Karpas-422 (cell line): ENCODE measurements at places on chromosomes 3 and 15.
A peak's percentile ranks its signal among the peaks of the same experiment; 100 is the strongest.

DNA sequence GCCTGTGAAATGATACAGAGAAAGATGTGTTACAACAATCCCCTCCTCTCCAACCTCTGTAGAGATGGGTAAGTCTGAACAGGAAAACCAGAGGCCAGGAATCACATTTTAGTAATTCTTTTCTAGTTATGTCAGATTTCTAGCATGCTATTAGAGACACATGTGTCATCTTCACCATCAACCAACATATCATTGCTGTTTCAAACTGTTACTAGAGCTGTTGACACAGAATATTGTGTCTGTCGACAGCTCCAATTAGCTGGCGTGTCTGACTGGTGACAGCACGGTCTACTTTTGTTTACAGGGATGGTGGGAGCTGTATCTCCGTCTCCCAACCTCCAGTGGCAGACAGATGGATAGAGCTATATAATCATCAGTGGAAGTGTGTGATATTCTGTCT, 393.2 kb downstream of the SOX2 start:
- no peak overlapping the region for H3K4me3 ChIP-seq
- no peaks in the 10 kb centered on the region for H3K36me3 ChIP-seq
- H3K27ac ChIP-seq: no peak overlapping the region
- H3K4me1 ChIP-seq: no peaks in the 10 kb centered on the region
- no peaks in the 10 kb centered on the region for H3K27me3 ChIP-seq

DNA sequence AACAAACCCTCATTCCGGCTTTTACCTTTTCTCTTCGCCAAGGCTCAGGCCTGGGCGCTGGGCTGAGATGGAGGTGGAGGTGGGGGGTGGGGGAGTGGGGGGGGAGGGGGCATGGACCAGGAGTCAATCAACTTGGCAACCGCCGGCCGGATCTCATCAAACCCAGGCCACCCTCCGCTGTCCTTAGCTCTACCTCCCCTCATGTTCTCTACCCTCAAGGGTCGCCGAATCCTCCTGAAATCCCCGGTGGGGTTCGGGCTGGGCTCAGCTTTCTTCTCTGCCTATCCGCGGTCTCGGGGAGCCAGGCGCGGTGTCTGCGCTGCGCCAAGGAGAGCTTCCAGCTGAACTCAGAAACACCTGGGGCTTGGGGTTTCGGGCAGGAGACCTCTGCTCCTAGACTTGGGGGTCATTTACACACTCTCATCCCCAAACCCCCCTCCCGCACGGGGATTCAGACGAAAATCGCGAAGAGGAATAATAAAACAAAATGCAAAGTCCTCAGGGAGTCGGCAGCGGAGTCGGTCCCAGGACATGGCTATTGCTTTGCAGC, 2.5 kb downstream of the ONECUT1 start:
- H3K4me3 ChIP-seq: no peak overlapping the region
- H3K4me1 ChIP-seq: peaks cover 14% of the 10 kb centered on the region
- no peak overlapping the region for H3K27ac ChIP-seq
- no peak for DNase-seq
- no peaks in the 10 kb centered on the region for H3K27me3 ChIP-seq

DNA sequence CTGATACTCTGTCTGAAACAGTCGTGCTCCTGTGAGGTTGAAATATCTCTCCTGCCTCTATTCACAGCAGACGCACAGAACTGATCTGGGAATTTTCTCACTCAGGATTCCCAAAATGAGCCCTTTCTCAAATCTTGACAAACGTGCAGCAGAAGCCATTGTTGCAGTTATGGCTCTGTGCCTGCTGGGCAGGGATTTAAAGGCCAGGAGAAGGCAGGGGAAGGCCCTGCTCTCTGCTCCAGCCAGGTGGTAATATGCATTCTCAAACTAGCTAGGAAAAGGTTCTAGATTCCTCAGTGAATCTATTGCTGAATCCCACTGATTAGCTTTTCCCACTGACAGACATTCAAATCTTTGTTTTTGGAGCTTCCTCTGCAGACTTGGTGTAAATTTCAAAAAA, 2.2 kb downstream of the MINAR1 start:
- no peak for DNase-seq
- no peaks in the 10 kb centered on the region for H3K36me3 ChIP-seq
- H3K4me3 ChIP-seq: no peak overlapping the region
- H3K27me3 ChIP-seq: no peaks in the 10 kb centered on the region
- no peaks in the 10 kb centered on the region for H3K4me1 ChIP-seq
- H3K27ac ChIP-seq: no peak overlapping the region

- H3K27me3 ChIP-seq: peaks cover 2% of the 10 kb centered on the region; the same call in 1 of the 2 replicates
- DNase-seq: no peak
These were observed 237.5 kb downstream of the P3H2 start for GRCh38 chr3:189883113-189883753.

DNA sequence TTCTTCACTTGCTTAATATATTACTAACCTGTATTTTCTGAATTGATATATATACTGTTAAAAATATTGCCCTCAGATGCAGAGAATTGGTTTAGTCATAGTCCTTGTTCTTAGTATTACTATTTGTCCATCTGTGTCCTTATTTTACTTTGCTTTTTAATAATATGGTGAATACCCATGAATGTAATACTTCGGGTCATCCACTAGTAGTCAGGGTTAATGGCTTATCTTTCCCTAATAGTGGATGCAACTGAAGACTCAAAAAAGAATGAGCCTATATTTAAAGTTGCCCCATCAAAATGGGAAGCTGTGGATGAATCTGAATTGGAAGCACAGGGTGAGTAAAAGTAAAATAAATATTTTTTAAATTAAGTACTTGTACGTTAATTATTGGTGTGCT, 36.5 kb downstream of the U2SURP start:
- DNase-seq: no peak
- H3K27ac ChIP-seq: no peak overlapping the region
- no peaks in the 10 kb centered on the region for H3K27me3 ChIP-seq

GRCh38 chr3:10366651-10367101, 45.8 kb upstream of the SEC13 start:
- DNase-seq: no peak
- H3K4me3 ChIP-seq: no peak overlapping the region
- H3K36me3 ChIP-seq: no peaks in the 10 kb centered on the region
- H3K27ac ChIP-seq: no peak overlapping the region
- no peaks in the 10 kb centered on the region for H3K4me1 ChIP-seq

- H3K36me3 ChIP-seq: no peaks in the 10 kb centered on the region
- no peaks in the 10 kb centered on the region for H3K27me3 ChIP-seq
- H3K4me1 ChIP-seq: no peaks in the 10 kb centered on the region
- no peak overlapping the region for H3K27ac ChIP-seq
These were observed 455.7 kb downstream of the ZIC1 start for GRCh38 chr3:147864754-147865354.

DNA sequence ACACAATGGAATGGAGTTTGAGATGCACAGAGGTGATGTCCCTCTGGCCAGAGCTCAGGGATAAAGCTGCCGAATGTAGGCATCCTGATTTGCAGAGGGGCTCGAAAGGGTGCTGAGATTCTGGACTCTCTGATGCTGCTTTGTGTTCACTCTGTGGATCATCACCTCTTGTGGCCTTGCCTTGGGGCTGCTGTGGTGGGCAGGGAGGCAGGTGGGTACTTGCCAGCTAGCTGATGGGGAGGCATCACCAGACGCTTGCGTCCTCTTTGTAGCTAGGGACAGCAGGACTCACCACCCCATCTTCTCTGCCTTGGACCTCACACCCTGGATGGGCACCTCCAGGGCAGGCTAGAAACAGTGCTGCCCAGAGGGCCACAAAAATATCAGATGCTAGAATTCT, 14.6 kb upstream of the RASGRF1 start:
- no peaks in the 10 kb centered on the region for H3K36me3 ChIP-seq
- H3K4me3 ChIP-seq: no peak overlapping the region
- H3K27me3 ChIP-seq: no peaks in the 10 kb centered on the region
- no peak overlapping the region for H3K27ac ChIP-seq
- DNase-seq: no peak
- peaks cover 69% of the 10 kb centered on the region for H3K4me1 ChIP-seq

- peaks cover 7% of the 10 kb centered on the region; the same call in 1 of the 2 replicates for H3K4me1 ChIP-seq
- H3K27me3 ChIP-seq: no peaks in the 10 kb centered on the region
- no peaks in the 10 kb centered on the region for H3K36me3 ChIP-seq
- no peak for DNase-seq
These were observed 520.1 kb downstream of the NTRK3 start for GRCh38 chr15:87736401-87736800.

GRCh38 chr15:57146506-57147201, 228.2 kb downstream of the TCF12 start:
- H3K4me1 ChIP-seq: peaks cover 63% of the 10 kb centered on the region
- peak; percentile 83 for DNase-seq
- peak overlapping the region; percentile 28; the same call in 1 of the 2 replicates for H3K4me3 ChIP-seq
- peak overlapping the region; percentile 7; the same call in 1 of the 2 replicates for H3K27ac ChIP-seq
- no peaks in the 10 kb centered on the region for H3K27me3 ChIP-seq

GRCh38 chr15:45641374-45641781, 6.5 kb downstream of the SQOR start:
- DNase-seq: no peak
- H3K4me1 ChIP-seq: no peaks in the 10 kb centered on the region
- H3K36me3 ChIP-seq: no peaks in the 10 kb centered on the region
- no peak overlapping the region for H3K27ac ChIP-seq
- no peak overlapping the region for H3K4me3 ChIP-seq

DNA sequence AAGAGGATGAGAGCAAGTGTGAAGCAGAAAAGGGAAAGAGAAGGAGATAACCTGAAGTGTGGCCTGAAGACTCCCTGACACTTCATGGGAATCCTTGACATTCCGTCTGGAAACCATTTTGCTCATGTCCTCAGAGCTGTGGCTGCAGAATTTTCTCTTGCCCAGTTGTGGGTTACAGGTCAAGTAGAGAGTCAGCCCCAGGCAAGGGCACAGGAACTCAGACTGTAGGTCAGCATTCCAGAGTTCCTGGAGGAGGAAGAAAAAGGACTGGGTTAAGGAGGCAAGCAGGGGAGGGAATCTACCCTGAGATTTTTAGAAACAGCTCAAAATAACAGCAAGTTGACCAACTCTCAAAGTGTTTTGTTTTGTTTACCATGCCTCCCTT, 4.1 kb upstream of the THSD4 start:
- H3K27me3 ChIP-seq: no peaks in the 10 kb centered on the region
- no peak for DNase-seq
- H3K36me3 ChIP-seq: no peaks in the 10 kb centered on the region
- H3K4me3 ChIP-seq: no peak overlapping the region

GRCh38 chr15:90686435-90687218, 30.5 kb upstream of the BLM start:
- peaks cover 5% of the 10 kb centered on the region; the same call in 1 of the 2 replicates for H3K4me1 ChIP-seq
- no peaks in the 10 kb centered on the region for H3K36me3 ChIP-seq
- no peak overlapping the region for H3K27ac ChIP-seq
- H3K27me3 ChIP-seq: no peaks in the 10 kb centered on the region

GRCh38 chr15:75831806-75832102, 11.5 kb upstream of the UBE2Q2 start:
- H3K27me3 ChIP-seq: no peaks in the 10 kb centered on the region
- no peak overlapping the region for H3K4me3 ChIP-seq
- H3K27ac ChIP-seq: no peak overlapping the region
- H3K36me3 ChIP-seq: no peaks in the 10 kb centered on the region
- DNase-seq: no peak

DNA sequence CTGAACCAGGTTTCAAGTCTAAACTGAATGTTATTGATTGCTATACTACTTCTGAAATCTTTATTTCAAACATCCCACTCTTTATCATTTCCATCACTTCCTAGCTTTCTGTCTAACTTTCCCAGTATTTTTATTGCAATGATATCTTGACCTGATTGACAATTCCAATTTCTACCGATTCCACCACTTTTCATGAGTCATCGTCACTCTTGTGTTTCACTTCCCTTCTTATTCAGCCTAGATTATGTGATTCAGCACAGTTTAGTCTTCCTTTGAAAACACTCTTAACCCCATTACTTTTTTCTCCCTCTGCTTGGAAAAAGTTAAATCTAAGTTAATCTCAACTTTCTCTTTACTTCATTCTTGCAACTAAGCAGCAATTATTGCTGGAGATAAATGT, 62.6 kb downstream of the SLC7A14 start:
- no peak for DNase-seq
- H3K27me3 ChIP-seq: no peaks in the 10 kb centered on the region
- no peak overlapping the region for H3K27ac ChIP-seq
- no peak overlapping the region for H3K4me3 ChIP-seq
- H3K36me3 ChIP-seq: no peaks in the 10 kb centered on the region
- no peaks in the 10 kb centered on the region for H3K4me1 ChIP-seq

DNA sequence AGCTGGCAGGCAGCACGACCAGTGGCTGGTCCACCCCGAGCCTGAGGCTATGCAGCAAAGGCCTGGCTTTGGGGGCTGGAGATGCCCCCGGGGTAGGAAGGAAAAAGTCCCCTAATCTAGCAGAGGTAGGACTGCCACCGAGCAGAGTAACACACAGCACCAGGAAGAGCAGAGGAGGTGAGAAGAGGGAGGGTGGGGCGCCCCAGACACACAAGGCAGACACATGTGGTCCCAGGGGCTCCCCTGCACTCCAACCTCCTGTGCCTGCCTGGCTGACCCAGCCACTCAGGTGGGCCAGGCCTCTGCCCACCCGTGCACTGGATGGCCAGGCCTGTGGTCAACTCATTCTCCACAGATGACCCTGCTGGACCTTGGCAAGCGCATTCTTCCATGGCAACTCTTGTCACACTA, 112.4 kb downstream of the ADCY5 start:
- no peaks in the 10 kb centered on the region for H3K4me1 ChIP-seq
- H3K36me3 ChIP-seq: no peaks in the 10 kb centered on the region
- H3K27ac ChIP-seq: no peak overlapping the region
- H3K27me3 ChIP-seq: no peaks in the 10 kb centered on the region
- DNase-seq: no peak

GRCh38 chr3:134034005-134034785, 4.5 kb upstream of the SLCO2A1 start:
- H3K27me3 ChIP-seq: no peaks in the 10 kb centered on the region
- DNase-seq: no peak
- no peak overlapping the region for H3K27ac ChIP-seq
- no peak overlapping the region for H3K4me3 ChIP-seq

DNA sequence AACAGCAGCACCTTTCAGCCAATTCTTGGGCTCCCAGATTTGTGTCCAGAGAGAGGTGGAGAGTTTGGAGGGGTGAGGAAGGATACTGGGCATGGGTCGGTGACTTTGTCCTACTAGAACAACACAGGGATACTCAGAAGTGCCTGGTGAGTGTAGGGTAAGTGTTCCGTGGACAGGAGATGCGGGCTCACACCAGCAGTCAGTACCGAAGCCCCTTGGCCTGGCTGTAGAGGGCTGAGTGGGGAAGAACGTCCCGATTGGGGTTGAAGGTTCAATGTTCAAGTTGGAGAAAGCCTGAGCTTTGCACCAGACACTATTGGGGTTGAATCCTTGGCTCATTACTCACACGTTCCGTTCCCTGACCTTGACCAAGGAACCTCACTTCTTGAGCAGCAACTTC, 40.8 kb upstream of the SLC6A11 start:
- H3K36me3 ChIP-seq: no peaks in the 10 kb centered on the region
- DNase-seq: no peak
- H3K27ac ChIP-seq: no peak overlapping the region

DNA sequence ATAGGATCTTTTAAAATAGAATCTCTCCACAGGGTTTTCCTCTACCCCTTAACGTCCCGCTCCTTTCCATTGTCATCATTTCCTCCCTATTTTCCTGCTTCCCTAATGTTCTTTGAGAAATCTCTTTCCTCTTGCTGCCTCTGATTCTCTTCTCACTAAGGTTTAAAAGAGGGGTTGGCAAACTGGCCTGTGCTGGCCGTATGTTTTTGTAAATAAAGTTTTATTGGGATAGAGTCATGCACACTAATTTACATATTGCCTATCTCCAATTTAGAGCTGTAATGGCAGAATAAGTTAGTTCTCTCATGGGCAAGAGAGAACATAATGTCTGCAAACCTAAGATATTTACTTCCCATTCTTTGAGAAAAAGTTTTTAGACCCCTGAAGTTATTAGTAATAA, 25.0 kb downstream of the MRPL3 start:
- no peak overlapping the region for H3K27ac ChIP-seq
- no peak for DNase-seq
- H3K36me3 ChIP-seq: peaks cover 42% of the 10 kb centered on the region
- no peaks in the 10 kb centered on the region for H3K27me3 ChIP-seq
